ENCODE measurements at places on chromosomes 1 and 21.

- no peak for DNase-seq
Observed at GRCh38 chr1:34975771-34976170, 9.4 kb downstream of the TMEM35B start.

GRCh38 chr1:11107599-11107998 is 7.9 kb upstream of the EXOSC10 start:
- no peak for DNase-seq

DNA sequence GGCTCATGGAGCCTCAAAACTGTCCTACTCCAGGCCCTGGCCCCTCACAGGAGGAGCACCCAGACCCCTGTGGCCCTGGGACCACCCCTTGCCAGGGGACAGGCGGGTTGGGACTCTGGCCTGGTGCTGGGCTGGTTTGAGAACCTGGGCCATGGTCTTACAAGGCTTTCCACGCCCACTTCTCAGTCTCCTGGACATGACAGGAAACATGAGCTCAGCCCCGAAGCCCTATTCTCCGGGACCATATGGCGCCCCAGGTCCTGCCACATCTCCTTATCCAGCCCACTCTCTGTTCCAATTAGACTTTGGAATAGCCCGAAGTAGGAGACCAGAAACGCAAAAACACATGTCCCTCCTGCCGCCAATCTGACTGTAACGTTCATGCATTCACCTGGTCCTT is 47.9 kb downstream of the KCNAB2 start:
- no peak for DNase-seq

- DNase-seq: no peak
Observed at GRCh38 chr1:185972096-185972850, 238.1 kb downstream of the HMCN1 start.

DNA sequence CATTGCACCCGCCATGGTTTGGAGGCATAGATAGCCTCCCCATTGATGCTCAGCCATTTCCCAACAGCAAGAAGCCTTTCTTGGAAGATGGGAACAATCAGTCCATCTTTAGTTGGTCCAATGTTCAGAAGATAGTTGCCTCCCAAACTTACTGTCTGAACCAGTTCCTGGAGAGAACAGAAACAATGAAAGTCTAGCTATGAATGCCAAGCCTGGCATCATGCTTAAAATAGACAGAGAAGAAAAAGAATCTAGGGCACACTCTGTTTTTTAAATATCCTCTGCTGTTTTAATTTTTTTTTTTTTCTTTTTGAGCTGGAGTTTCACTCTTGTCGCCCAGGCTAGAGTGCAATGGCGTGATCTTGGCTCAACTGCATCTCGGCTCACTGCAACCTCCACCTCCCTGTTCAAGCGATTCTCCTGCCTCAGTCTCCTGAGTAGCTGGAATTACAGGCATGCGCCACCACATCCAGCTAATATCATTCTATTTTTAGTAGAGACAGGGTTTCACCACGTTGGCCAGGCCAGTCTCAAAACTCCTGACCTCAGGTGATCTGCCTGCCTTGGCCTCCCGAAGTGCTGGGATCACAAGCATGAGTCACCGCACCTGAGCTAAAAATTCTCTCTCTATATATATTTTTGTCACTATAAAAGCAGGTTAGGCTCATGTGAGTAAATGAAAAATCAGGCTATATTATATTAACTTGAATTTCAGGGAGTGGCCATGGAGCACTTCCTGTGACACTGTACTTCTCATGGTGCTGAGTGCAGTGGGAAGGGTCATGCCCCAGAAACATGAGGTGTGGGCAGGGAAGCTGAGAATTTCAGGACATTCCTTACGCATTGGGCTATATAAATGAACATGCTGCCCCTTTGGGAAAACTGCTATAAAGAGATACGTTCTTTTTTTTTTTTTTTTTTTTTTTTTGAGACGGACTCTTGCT is 19.1 kb downstream of the FUCA1 start:
- DNase-seq: no peak

All from AG08395 (cell line).